ENCODE measurements at places on chromosomes 2 and 18.

DNA sequence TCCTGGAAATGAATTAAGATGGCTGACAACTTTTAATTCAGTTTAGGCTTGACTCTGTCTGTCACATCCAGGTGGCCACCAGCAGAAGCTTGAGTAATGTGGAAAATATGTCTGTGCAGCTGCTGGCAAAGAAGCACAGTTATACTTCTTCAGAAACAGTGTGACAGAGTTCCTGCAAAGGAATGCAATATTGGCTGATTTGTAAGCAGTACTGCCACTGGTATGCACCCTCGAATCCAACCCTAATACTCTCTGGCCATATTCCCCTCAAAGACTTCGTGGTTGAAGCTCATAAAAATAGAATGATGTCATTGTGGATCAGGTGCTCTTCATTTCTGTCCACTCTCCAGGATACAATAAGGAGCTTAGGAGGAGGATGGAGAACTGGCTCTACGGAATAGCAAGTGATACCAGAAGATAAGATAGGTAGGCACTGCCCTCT lies 86.2 kb downstream of the METTL8 start:
- no peak for DNase-seq

DNA sequence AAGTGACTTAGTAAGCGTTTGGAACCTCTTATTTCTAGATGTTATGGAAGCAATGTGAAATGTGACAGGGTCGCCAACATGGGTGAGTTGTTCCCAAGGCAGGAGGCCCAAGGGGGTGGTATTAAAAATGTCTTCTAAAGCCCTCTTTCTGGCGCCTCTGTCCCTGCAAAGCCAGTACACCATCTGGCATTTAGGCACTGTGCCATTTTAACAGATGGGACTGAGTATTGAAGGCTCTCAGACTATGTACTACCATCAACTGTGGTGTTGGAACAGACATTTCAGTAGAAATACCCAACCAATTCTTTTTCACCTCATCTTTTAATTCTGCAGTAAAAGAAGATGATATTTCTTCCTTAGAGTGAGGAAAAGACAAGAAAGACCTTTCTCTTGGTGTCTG lies 384.5 kb upstream of the MMADHC start:
- DNase-seq = no peak

DNA sequence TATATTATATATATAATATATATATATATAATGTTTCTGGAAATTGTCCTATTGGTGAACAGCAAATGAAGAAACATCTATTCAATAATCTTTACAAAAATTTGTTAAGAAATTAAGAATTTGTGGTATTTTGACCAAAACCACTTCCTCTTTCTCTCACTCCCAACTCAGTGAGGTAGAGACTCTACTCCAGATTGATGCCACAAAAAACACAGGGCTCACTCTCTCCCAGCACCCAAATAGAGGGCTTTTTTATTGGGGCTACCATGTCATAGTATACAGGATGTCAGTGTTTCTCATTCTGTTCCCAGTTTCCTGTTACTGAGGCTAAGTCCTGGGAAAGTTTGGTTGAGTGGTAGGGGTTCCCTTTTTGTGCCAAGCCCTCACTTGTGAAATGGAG lies 1155.4 kb downstream of the BCL11A start:
- no peak for DNase-seq

DNA sequence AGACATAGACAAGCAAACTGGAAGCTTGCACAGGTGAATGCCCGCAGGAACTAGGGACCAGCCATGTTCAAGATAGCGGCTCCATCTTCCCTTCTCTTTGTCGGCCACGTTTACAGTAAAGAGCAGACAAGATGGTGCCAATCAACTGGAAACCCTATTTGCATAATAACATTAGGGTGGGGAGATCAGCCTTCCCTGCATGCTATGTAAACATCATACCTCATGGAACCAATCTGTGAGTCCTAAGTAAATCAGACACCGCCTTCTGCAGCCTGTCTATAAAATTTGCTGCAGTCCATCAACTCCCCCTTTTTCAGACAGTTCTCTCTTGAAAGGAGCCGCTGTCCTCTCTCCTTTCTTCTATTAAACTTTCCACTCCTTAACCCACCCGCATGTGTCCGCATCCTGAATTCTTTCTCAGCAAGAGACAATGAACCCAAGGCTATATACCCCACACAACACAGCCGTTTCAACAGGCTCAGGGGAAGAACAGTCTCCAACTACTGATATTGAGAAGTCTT lies 384.4 kb downstream of the EIPR1 start:
- no peak for DNase-seq

GRCh38 chr2:139964721-139965440 lies 1184.7 kb upstream of the NXPH2 start:
- DNase-seq = no peak

- no peak for DNase-seq
Measured at GRCh38 chr2:186714611-186715010, 20.8 kb downstream of the FAM171B start.

- no peak for DNase-seq
Measured at GRCh38 chr2:229445501-229446211, 174.6 kb upstream of the PID1 start.

DNA sequence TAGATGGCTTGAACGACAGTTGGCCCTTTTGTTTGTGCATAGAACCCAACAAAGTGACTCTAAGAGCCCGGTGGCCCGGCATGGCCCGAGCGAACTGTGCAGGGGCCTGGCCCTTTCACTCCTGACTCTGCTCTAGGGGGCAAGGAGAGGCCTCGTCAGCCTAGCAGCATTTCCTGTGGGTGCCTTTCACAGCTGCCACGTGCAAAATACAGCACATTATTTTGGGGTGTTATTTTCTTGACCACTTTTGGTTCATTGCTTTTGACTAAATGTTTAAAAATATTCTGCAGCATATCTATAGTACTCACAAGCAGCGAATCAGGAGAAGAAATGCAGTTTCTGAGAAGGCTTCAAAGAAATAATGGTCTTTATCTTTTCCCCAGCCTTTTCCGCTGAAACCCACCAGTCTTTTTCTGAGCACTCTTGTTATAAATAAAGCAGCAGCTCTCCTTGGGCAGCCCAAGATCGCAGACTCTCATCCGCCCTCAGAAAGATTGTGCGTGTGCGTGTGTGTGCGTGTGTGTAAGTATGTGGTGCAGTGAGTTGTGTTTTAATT lies 31.3 kb downstream of the DGKD start:
- DNase-seq = peak; percentile 65

DNA sequence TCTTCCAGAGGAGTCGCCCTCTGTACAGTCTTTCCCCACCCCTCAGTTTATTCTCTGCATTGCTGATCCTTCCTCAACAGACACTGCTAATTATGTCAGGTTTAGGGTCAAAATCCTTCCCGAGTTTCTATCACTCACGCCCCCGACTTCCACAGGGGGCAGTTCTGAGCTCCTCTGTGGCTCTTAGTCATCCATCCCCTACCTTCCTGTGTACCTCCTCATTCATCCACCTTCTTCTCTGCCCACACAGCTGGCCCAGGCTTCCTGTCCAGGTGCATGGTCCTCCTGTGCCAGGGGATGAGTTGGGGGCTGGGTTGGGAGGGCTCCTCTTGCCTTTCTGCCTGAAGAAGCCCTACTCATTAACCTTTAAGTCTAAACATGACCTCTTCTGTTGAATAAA lies 202.9 kb downstream of the ARL4C start:
- no peak for DNase-seq

DNA sequence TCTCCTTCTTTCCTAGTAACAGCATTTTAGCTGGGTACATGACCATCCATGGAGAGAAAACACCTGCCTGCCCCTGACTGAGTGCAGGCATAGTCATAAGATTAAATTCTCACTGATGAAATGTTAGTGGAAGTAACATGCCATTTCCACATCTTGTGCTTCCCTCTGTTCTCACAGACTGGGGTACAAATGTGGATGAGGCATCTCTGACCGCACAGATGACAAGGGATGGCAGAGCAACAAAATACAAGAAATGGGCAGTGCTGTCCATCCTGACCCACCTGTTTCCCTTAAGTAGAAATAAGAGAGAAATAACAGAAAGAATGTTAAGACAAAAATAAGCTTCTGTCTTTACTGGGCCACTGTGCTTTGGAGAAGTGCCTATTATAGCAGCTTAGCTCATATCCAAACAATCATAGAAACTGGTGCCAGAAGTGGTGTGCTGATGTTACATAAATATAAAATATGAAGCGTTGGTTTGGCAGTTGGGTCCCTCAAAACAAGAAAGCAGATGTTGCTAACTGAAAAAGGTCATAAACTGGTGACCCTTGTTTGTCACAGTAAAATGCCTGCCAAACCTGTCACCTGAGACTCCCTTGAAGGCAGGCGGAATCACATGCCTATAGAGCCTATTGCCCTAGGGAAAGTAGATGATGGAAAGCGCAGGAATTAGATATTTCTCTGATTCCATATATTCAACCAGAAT lies 72.4 kb upstream of the CCDC150 start:
- DNase-seq = no peak

DNA sequence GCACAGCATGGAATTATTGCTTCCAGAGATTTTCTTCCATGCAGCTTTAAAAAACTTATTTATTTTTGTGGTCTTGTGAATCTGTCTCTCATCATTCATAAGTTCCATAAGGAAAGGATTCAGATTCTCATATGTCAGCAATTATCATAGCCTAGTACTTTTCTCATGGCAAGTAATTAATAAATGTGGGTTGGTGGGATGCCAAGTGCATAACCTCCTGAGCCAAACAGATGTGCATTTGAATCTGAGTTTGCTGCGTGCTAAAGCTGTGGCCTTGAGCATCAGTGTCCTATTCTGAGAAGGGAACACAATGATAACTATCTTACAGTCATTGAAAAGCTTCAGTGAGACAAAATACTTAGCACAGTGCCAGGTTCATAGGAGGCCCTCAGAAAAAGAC lies 331.9 kb downstream of the PDE11A start:
- no peak for DNase-seq

GRCh38 chr18:62982600-62983251 lies 267.4 kb downstream of the PHLPP1 start:
- DNase-seq = peak; percentile 65

DNA sequence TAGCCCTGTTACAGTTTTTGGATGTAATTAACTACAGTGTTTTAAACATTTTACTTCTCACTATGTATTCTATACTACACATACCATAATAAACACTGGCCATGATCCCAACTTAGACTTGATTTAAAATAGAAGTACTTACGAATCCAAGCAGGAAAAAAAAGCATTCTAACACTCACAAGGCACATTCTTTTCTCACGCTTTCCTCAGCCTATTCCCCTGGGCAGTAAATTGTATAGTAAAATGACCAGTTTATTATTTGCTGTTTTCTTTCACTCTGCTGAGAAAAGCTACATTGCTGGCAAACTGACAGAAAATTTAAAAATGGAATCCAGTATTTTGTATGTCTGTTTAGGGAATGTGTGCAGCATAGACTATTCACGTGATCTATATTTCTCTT lies 2.8 kb upstream of the TANC1 start:
- no peak for DNase-seq

DNA sequence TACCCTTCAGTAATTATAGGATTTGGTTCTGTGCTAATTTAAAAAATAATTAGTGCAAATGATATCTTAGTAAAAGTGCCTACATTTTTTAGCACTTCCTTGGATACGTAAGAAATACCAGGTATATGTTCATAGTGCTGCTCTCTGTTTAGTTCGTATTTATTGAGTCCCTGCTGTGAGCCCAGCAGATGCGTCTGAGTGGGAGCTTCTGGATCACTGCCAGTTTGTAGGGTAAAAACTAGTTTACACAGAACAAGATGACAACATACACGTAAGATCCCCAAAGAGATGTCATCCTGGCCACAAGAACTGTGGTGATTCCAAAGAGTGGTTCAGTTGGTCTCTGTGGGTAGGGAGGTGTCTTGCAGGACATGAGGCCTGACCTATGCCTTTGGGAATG lies 103.2 kb downstream of the CTIF start:
- no peak for DNase-seq

DNA sequence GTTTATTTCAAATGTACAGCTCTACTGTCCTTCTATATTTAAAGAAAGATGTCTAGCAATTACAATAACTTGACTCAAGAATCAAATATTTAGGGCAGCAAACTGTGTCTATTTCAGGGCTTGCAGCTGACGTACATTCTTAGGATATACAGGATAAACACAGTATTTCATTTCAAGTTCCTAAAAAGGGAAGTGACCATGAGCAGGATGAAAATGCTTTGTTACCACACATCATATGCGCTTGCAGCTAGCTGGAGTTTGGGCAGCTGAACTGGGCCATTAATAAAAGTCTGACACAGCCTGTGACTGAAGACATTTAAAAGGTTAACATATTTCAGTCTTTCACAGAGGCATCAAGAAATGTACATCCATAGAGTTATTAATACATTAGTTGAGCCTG lies 264.6 kb upstream of the TRIB2 start:
- DNase-seq = no peak

GRCh38 chr2:174778085-174778981 lies 14.1 kb upstream of the CHRNA1 start:
- DNase-seq = peak; percentile 89

- no peak for DNase-seq
Measured at GRCh38 chr2:100747996-100748615, 71.8 kb upstream of the NPAS2 start.

DNA sequence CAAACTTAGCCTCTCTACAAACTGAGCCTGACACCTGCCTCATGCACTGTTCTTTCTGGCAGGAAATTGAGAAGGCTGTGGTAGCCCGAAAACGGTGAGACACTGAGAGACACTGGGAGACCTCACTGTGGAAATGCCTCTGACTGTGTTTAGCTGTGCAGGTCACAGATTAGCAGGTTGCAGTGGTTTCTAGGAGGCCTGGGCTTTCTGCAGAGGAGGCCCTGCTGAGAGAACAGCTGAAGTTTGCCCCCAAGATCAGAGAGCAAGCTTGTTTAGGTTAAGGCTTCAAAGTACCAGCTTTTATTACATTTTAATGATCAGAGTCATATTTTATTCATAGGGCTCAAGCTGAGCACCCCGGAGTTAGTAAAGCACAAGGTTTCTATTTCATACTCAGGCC lies 68.7 kb upstream of the LYPD6 start:
- no peak for DNase-seq

DNA sequence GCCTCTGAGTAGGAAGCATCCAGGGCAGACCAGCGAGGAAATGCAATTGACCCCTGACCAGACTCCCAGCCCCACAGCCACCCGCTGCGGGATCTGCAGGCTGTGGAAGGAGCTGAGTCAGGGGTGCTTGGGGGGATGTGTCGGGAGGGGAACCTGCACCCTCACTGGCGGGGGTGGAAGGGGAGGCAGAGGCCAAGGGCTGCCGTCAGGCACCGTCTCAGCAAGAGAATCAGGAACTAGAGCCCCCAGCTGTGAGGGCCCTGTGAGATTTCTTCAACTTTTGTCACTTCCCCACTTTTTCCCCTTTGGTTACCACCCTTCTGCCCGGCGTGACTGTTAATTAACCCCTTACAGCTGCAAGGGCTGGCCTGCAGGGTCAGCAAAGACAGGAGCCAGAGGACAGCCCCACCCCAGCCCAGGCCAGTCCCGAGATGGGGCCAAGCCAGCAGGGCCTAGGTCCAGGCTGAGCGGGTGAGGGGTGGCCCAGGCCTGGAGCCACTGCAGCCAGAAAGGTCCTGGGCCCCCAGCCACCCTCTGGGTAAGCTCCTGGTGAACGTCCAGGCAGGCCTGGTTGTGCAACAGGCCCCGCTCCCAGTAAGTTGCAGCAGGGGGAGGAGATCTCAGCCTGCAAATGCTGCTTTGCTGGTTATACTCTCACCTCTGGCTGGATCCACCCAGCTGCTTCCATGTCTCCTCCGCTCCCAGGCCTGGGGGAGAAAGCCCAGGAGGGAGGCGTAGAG lies 147.0 kb upstream of the ID2 start:
- no peak for DNase-seq

Data from stimulated activated naive CD4-positive, alpha-beta T cell (primary cell).